ENCODE measurements at places on chromosomes 5 and 9.

- DNase-seq, result no peak
Measured at GRCh38 chr5:147669169-147669869, 113.2 kb downstream of the JAKMIP2 start.

DNA sequence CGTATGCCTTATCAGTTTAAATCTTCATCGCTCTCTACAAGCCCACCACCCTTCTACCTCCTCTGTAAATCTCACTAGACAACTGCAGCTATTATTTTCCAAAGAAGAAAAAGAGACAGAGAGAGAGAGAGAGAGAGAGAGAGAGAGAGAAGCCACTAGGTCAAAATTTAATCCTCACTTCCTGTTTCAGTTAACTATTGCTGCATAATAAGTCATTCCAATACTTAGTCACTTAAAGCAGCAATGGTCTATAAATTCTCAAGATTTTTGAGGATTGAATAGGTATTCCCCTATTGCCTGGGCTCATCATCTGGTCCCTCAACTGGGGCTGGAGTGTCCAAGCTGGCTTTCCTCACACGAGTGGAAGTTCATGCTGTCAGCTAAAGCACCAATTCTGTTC lies 68.8 kb downstream of the ITGA1 start:
- no peak for DNase-seq

DNA sequence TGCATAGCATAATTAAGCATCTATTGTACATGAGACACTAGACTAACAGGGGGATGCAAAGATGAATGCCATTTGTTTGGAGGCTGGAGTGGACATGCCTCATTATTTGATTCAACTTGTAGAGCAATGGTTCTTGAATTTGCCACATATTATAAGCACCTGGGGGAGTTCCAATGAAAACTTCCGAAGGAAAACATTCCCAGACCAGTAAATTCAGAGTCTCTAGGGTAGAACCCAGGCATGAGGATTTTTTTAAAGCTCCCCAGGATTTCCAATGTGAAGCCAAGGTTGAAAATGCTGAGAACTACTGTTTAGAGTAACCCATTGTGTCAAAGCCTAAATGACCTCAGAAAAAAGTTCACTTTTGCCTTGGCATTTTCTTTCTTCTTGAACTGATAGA lies 93.9 kb upstream of the ITGA1 start:
- no peak for DNase-seq

- DNase-seq, result peak; percentile 86
Measured at GRCh38 chr9:136363106-136363948, at the start of gene DNLZ. Gene DNLZ, minus strand, starts transcription at chr9:136363744. Its CDS starts 30 bp downstream, at chr9:136363714.

GRCh38 chr5:116750631-116751580 lies 176.3 kb upstream of the SEMA6A start:
- no peak for DNase-seq

- DNase-seq, result no peak
Measured at GRCh38 chr9:97802276-97802675, 50.8 kb upstream of the FOXE1 start.

- no peak for DNase-seq
Measured at GRCh38 chr5:40669606-40670390, 9.9 kb upstream of the PTGER4 start.

DNA sequence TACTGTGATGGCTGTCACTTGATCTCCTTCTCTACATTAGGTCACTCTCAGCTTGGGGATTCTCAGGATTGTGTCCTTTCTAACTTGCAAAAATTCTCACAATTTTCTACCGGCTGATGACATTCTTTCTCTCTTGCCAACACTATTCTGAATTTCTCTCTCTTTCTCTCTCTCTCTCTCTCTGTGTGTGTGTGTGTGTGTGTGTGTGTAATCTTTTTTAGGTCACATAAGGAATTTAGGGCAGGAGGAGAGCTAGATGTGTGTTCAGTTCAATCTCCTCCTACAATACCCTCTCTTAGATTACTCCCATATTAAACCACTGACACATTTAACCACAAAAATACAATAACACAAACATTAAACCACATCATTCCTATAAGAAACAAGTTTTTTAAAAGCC lies 242.3 kb upstream of the NREP start:
- no peak for DNase-seq

DNA sequence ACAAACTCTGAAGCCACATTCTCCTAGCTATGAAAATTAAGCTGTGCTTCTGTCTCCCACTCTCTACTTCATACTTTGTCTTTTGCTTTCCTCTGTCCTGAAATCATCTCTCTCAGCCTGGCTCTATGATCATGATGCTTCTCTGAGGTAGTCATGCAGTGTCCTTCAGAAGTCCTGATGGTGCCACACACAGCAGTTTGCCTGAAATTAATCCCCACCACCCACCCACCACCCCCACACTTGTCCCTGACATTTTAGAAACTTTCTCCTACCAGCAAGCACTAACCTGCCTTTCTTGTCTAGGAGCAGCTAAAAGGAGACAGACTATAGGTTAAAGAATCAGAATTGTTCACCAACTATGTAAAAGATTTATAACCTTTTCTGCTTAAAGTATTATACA lies 282.2 kb upstream of the FAM174A start:
- DNase-seq, result no peak

DNA sequence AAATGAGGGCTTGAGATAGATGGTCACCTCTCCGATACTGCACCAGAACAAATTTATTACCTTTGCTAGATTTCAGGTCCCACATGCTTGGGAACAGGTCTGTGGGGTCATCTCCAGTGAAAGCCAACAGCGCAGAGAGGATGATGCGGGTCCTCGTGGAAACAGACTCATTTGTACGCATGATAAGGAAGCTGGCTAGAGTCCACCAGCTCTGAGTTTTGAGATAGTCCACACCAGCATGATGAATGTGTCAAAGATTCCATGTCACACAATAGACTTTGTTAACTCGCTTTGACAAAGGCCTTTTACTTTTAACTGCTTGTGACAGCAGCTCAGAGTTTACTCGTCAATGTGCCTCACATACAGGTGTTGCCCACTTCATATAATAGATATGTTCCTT lies 105.4 kb upstream of the TBCA start:
- no peak for DNase-seq

GRCh38 chr5:134577796-134578577 lies 52.5 kb downstream of the JADE2 start:
- DNase-seq, result peak; percentile 36

DNA sequence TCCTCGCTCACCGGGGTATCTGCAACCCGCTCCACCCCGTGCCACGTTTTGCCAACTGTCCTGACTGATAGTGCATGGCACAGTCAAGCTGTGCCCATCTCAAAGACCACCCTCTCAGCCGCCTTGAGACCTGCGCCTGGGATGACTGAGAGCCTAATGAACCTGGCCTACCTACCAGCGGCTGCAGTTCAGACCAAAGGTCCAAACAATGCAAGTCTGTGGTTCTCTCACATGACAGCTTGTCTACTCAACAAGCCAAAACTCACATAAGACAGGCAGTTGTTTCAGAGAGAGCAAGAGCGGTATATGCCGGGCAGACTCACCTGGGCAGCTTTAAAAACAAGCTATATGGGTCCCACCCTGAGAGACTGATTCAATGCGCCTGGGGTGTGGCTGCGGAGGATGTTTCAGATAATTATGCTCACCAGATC lies 70.5 kb downstream of the EPB41L4B start:
- no peak for DNase-seq

- no peak for DNase-seq
Measured at GRCh38 chr9:97944612-97945011, 6.6 kb upstream of the HEMGN start.

- DNase-seq, result no peak
Measured at GRCh38 chr5:65969539-65970393, 43.4 kb downstream of the ERBIN start.

DNA sequence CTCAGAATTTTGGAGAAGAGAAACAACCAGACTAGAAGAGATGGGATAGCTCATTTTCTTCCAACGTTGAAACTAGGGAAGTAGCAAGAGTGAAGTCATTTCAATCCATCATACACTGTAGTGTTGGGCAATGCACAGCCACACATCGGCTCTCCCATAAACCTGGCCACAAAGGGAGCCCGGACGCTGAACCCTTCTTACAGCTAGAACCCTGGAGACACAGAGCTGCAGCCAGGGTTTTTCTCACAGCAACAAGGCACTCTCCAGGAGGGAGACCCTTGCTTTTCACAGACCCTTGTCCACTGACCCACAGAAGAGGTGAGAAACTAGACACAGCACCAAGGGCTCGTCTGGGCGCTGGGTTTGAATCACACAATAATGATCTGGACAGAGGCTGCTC lies 101.4 kb upstream of the FSTL4 start:
- no peak for DNase-seq

- no peak for DNase-seq
Measured at GRCh38 chr9:13002740-13003139, 227.9 kb downstream of the LURAP1L start.

DNA sequence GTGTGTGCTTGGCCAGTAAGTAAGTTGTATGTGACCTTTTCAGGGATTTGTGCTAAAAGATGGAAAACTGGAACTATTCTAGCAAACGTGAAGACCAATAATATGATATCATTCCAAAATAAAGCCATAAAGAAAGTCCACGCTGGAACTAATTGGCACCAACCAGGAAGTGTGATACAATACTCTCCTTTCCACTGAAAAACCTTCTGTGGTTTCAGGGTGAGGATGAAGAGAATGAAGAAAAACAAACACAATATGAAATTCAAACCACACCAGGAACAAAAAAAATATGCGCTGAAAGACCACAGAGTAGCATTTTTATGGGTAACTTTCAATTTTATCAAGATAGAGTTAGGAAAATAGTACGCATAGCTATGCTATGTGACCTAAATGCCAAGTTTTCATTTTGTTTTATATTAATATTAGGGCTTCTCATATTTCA lies 105.8 kb downstream of the EFNA5 start:
- DNase-seq, result no peak

DNA sequence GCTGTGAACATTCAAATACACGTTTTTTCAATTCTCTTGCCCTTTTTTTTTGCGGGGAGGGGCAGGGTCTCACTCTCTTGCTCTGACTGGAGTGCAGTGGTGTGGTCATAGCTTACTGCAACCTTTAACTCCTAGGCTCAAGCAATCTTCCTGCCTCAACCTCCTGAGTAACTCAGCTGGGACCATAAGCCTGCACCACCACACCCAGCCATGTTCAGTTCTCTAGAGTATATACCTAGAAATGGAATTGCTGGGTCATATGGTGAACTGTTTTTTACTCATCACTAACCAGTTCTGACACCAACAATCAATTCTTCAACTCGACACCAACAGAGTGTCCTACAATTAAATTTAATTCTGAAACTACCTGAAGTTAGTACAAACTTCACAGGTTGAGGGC lies 85.5 kb upstream of the ZNF169 start:
- no peak for DNase-seq

DNA sequence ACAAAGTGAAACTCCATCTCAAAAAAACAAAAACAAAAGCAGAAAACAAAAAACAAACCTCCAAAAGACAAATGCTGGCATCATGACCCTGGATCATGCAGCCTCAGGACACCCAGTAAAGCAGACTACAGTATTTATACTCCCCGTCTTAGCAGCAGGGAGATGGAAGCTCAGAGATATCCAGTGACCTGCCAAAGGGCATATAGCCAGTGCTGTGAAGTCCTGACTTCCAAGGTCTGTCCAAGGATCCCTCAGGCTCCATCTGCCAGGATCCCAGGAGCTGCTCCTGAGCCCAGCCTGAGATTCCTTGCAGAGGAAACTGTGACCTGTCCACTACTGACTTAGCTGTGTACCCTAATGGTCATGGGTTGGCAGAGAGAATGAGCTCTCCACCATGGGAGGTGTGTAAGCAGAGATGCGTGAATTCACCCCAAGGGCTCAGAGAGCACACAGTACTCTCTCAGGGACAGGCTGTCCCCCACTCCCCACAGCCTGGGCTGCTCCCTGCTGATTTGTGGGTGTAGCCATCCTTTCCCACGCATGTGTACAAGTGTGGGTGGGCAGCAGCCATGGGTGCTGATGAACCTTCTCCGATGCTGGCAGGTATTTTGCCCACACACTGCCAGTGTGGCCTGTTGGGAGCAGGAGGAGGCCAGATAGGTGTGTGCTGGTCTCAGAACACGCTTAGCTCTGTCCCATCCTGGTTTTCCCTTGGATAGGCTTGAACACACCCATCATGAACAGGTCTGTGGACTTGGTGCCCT lies 2.1 kb upstream of the WNK2 start:
- DNase-seq, result no peak

GRCh38 chr9:134496413-134497282 lies 145.0 kb upstream of the COL5A1 start:
- no peak for DNase-seq

DNA sequence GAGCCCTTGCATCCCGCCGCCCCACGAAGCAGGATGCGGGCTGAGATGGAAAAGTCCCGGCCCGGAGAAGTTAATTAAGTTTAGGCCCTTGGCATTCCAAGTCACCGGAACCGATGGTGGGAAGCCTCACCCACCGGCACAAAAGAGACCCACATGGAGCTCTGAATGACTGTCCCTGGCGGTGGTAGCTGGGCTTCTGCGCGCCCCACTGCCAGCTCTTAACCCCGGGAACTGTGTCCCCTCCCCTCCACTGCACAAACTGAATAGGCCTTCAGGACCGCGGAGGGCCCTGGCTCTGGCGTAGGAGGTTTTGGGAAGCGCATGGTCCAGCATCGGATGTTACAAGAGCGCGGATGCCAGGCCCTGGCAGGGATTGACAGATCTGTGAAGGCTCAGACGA lies 291.1 kb upstream of the TUT7 start:
- no peak for DNase-seq

GRCh38 chr5:74200560-74200959 lies 440.0 kb downstream of the ENC1 start:
- no peak for DNase-seq

DNA sequence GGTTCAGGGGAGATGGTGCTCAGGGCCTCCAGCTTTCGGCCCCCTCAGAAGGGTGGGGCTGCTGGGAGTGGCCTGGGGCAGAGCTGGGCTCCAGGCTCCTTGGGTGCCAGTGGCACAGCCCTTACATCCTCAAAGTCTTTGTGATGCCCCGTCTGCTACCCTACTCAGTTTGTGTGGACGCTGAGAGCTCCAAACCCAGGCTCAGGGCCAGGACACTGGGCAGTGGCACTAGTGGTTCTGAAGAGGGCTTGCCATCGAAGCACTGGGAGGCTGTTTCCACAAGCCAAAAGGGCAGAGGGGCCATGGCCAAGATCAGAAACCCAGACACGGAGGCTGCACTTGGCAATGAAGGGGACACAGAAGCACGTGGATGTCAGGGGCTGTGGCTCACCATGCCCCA lies 99.1 kb downstream of the GABBR2 start:
- no peak for DNase-seq

DNA sequence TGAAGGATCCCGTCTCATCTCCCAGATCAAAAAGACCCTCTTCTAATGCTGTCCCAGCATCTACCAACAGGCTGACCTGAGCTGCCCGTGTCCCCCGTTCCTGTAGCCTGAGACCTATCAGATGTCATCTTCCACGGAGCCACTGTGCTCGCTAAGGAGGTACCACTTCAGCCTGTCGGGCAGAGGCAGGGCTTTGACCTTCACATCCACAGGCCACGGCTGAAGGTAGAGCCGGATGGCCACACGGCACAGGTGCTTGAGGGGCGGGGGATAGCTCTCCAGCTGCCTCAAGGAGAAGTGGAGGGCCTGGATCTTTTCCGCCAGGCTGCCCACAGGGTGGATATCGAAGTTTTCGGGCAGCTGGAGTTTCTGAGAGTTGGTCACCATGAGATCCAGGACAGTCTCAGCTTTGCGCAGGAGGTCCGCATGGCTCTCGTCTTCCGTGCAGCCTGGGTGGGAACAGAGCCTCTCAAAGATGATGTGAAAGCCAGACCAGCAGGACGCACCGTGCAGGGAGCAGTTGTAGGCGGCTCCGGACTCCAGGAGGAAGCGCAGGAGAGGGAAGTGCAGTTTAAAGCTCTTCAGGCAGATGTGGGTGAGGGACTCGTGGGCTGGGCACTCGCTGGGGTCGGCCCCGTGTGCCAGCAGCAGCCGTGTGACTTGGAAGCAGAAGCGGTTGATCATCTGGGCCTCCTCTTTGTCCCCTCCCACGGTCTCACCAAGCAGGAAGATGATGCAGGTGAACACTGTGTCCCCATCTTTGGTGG lies 4.1 kb downstream of the ASB6 start:
- no peak for DNase-seq
